ENCODE measurements at places on chromosomes 16 and 17. TPM values are rescaled to one million over a fixed set of nuclear protein-coding genes. Genes with fewer than 3 reads are reported as not detected.

The CALB2 gene
- not detected for total RNA-seq

The COG1 gene
- 31.5 TPM for total RNA-seq

The SLC5A10 gene
- total RNA-seq: not detected

The B4GALNT2 gene
- total RNA-seq: not detected

The MYH1 gene
- not detected for total RNA-seq

The ITGB4 gene
- 1.3 TPM for total RNA-seq

The MRC2 gene
- total RNA-seq: 3.1 TPM

The GINS2 gene
- total RNA-seq: 66.9 TPM

The IL17C gene
- total RNA-seq: not detected

The NXN gene
- 0.48 TPM for total RNA-seq

The NDUFAF8 gene
- 57.7 TPM for total RNA-seq

The TERB1 gene
- 0.34 TPM for total RNA-seq

The ZNF319 gene
- 8.9 TPM for total RNA-seq

Data from activated T-helper 2 cell treated with anti-CD3 and anti-CD28 coated beads, Interferon-gamma antibody, Interleukin-2, Interleukin-4, amounts not matched to agents 10 μg/mL and 5 μg/mL and 100 μg/mL, durations not matched to agents 14 hours and 24 hours and 36 hours (primary cell).